ENCODE measurements at places on chromosomes 2 and 18.

DNA sequence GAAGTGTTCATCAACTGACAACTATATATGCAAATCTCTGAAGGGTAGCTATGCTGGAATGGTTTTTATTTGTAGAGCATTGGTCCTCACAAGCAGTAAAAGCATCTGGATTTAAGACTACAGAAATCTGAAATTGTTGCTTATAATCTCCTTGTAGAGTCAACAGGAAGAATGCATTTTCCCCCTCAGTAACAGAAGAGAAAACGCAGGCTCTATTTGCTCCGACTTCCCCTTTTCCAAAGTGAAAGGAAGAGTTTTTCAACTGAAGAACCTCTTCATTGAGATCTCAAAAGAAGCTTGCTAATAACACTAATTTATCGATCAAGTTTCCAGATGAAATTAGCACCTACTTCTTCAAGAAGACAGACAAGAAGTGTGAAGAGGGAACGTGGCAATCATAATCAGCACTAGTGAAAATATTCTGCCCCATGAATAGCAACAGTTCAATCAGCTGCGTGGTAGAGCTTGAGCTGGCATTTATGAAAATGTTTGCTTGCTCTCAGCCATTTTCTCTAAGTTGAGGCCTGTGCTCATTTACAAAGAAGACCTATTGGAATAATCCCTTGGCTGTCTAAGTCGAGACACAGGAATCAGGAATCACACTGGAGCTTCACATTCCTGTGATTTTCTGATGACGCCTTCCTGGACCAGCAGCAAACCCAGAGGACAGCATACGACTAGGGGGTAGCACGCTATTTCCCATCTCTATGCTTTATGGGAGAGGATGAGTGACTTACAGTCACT, 43.7 kb downstream of the TGIF1 start:
- no peak for DNase-seq

DNA sequence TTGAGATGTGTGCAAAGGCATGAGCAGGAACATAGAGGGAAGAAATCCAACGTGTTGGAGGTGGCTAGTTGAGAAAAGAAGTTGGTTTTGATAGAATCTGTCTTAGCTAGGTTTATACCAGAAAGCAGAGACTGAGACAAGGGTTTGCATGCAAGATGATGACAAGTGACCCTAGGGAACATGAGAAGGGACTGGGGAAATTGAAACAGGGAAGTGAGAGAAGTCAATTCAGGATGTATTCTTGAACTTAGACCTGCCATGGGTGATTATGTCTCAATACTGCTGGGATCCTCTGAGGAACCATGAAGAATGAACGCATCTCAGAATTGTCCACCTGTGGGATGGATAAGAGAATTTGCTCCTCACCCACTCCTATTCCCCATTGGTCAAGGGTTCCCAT, 20.5 kb downstream of the IL36A start:
- no peak for DNase-seq

GRCh38 chr2:74706741-74707140, 52.7 kb downstream of the SEMA4F start:
- DNase-seq: no peak

GRCh38 chr2:161915121-161915520, 158.9 kb downstream of the DPP4 start:
- no peak for DNase-seq

DNA sequence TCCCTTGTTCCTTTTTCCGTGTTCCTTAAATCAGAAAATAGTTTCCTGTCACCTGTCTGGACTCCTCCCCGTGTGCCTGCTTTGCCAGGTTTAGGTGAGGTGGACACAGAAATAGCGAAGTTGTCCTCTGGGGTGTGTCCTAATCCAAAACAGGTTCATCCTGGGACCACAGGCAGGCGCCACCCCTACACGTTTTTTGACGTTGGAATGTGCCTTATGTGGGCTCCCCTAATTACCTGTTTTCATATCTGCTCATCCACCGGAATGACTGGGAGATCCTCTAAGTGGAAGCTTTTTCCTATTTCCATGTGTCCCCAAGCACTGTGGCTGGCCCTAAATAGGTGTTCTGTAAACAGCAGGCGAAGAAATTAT, 49.0 kb upstream of the PAIP2B start:
- no peak for DNase-seq

GRCh38 chr2:36556842-36557241, 41.1 kb downstream of the FEZ2 start:
- no peak for DNase-seq

DNA sequence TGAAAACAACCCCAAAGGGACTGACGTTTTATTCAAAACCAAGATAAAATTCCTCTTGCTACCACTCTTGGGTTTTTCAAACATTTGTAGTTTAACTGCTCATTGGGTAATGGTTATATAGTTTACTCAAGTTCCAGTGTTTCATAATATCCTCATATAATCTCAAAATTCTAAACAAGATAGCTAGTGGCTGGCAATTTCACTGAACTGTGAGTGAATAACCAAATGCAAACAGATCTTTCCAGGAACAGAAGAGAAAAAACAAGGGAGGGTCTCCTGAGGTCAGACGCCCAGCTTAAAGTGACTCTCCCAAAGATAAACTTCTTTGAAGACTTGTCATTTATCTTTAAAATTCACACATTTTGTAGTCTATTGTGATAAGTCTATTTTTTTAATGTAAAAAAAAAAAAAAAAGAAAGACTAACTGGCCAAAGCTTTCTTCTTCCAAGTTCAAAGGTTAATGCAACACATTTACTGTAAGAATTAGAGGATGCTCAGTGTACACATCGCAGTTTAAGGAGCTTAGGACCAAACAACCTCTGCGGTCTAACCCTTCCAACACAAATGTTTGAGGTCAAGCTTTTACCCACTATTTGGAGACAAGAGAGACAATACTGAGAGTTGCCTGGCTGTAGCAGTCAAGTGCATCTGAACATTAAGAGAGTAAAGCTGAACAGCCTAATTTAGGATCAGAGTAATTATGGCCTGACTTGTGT, 26.6 kb downstream of the LPIN2 start:
- DNase-seq: no peak

GRCh38 chr2:11833601-11834000, 87.2 kb downstream of the LPIN1 start:
- no peak for DNase-seq

DNA sequence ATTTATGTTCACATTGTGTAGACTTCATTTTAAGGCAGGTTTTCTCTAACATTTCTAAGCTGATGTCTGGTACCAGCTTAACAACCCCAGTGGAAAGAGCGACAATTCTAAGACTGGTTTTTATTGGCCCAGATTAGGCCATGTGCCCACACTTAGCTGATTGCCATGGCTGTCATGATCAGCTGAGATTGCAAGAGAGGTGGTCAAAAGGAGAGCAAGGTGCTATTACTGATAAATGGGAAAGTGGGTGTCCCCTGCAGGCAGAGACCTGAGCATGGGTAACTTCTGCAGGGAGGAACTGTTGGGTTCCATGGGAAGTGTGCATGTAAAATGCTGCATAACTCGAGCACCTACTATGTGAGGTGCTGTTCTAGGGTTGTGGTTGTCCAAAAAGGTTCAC, 56.8 kb upstream of the MCFD2 start:
- DNase-seq: no peak

GRCh38 chr18:46601141-46601805, 55.7 kb downstream of the LOXHD1 start:
- DNase-seq: no peak

DNA sequence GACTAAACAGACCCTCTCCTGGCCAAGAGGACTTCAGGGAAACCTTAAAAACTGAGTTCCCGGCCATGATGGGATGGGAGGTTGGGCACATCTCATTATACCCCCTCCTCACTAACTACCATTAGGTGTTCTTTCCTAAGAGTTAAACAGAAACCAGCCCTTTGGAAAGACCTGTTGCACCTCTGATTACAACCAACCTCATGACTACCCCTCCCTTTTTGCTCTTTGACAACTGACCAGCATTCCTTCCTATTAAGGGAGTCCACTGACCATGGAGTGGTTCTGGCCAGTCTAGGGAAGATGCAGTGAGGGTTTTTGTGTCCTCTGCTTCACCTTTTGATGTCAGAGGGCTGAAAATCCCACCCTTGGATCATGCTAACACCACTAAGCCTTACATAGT, 44.5 kb upstream of the FRZB start:
- no peak for DNase-seq

DNA sequence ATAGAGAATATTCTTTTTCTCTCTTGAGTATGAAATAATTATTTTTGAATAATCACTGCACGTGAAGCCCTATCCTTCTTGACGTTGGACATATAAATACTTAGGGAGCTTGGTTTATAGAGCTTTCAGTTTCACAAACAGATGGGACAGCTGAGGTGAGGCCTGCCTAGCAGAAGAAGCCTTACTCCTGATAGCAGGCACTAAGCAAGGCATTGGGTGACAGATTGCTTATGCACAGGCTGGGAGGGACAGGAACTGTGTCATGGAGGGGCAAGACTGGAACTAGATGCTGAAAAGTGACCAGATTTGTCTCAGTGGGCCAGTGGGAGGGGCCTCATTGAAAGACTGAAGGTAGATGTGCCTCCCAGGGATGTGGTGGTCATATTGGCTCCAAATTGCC, 220.8 kb downstream of the NEDD4L start:
- no peak for DNase-seq

DNA sequence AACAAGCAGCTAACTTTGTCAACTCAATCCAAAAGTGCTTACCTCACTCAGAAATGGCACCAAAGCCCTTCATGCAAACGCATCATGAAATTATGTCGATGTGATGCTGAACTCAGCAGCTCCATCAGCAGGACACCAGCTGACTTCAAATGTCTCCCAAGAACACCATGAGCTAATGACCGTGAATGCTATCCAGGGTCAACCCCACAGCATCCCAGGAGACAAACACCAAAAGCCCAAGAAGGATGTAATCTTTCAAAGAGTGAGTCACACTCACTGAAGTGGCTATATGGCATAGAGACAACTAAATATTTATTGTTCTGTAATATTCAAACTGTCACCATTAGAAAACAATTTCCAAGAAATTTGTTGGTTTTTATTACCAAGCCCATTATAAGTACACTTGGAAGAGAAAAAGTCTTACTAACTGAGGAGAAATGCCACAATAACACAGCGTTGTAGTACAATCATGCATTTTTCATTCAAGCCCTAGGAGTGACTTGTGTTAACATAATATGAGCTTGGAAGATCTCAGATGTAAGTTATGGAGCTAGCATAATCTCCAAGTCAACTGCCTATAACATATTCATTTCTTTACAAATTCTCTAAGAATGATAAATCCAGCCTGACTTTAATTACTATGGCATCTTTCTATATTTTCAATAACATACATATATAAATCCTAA, 165.0 kb upstream of the CCDC68 start:
- no peak for DNase-seq

DNA sequence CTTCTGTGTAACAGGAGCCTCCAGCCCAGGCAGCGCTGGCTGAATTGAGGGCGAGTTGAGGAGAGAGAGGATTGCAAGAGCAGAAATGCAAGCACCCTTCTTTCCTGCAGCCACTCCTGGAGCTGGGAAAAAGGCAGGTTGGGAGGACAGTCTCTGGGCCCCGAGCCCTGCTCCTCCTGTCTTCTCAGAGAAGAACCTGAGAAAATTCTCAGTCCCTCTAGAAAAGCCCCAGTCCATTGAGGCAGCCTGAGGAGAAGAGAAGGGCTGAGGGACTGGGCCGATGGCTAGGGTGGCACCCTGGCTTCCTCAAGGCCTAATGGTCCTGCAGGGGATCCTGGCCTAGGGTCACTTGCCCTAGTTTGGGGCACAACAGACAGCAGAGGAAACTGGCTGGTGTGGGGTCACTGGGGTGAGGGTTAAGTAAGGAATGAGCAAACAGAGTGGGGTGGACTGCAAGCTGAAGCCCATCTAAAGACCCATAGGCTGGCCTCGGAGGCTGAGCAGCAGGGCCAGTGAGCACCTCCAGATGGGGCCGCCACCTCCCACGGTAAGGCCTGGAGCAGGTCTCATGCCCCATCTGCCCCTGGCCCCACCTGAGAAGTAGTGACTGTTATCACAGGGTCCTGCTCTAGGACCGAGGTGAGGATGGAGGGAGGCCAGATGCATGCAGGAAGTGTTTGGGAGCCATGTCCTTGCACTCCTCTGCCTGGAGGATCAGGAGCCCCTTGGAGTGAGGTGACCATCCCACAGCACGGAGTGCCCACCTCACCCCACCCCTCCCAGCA, 12.4 kb downstream of the CIB4 start:
- DNase-seq: no peak

DNA sequence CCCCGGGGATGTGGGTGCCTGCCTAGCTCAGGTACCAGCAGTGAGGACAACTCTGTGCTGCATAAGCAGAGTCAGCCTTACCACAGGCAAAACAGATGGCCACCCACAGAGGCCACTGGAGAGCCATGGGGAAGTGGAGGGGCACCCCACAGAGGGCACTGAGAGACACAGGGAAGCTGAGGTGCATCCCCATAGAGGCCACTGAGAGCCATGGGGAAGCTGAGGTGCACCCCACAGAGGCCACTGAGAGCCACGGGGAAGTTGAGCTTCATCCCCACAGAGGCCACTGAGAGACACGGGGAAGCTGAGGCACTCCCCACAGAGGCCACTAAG, 134.1 kb upstream of the EPAS1 start:
- no peak for DNase-seq

- no peak for DNase-seq
These were observed 72.0 kb downstream of the SPRED2 start for GRCh38 chr2:65360441-65360840.

- no peak for DNase-seq
These were observed 8.7 kb downstream of the CAPN13 start for GRCh38 chr2:30798536-30798991.

DNA sequence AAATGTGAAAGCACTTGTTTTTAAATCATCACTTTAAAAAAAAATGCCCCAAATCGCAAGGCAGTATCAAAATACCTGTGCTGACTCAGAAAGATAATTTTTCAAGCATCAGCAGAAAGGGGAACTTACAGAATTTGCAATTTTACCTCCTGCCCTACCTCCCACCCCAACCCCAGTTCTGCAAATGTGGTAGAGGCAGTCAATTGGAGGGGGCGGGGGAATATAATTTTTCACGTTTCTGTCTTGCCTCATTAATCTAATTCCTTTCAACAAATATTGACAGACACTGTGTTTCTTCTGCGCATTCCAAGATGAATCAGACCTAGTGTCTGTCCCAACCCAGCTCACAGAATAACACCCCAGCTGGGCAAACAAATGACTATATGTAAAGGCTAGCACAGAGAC, 76.8 kb downstream of the ALPK2 start:
- no peak for DNase-seq

DNA sequence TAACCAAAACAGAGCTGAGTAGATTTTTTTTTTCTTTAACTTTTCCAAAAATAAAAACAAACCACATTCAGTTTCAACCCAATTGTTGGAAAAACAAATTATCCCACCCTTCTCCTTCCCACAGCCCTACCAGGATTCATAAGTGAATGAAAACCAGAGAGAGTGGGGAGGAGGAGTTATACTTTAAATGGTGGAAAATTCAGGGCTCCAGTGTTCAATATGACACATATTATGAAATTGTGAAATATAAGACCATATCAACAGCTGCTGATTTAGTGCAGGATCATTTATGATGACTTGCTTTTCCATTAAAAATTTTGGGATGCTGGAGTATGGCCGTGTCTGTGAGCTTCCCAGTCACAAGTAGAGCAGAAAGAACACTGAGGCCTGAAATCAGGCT, 26.7 kb downstream of the COLEC12 start:
- DNase-seq: no peak

GRCh38 chr2:237262838-237263771, 150.9 kb downstream of the COL6A3 start:
- no peak for DNase-seq
